ENCODE measurements at places on chromosomes 2 and 18.

DNA sequence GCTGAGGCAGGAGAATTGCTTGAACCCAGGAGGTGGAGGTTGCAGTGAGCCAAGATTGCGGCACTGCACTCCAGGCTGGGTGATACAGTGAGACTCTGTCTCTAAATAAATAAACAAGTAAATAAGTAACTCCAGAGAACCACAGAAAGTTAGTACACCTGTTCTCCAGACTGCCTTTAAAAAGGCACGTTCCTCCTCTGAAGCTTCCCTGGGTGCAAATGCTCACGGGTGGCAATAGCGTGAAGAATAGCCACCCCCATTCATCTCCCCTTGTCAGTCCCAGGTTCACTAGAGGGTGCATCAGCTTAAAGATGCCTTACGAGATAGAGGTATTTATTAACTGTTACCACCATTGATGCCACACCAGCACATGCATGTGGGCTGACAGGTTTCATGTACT is 64.3 kb upstream of the RTN4 start:
- DNase-seq = no peak

DNA sequence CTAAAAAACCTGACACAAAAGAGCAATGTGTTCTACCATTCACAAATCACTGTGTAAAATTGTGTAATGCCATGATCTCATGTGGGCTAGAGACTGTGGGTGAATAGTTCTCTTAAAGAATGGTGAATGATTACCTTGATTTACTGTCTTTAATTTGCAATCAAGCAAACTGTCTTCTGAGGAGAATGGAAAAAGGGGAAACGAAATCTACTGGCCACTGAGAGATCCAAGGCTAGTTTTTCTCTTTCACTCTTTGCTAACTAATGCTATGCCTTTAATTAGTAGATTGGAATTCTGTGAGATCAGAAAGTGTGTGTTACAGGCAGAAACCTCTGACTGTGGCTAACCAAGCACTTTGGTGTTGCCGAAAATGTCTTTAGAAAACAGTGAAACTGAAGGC is 422.7 kb downstream of the TGIF1 start:
- DNase-seq = no peak

DNA sequence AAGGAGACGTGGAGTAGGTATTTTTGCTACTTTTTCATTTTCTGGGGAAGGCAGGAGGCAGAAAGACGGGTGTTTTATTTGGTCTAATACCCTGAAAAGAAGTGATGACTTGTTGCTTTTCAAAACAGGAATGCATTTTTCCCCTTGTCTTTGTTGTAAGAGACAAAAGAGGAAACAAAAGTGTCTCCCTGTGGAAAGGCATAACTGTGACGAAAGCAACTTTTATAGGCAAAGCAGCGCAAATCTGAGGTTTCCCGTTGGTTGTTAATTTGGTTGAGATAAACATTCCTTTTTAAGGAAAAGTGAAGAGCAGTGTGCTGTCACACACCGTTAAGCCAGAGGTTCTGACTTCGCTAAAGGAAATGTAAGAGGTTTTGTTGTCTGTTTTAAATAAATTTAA is 3.4 kb downstream of the FZD7 start:
- no peak for DNase-seq

DNA sequence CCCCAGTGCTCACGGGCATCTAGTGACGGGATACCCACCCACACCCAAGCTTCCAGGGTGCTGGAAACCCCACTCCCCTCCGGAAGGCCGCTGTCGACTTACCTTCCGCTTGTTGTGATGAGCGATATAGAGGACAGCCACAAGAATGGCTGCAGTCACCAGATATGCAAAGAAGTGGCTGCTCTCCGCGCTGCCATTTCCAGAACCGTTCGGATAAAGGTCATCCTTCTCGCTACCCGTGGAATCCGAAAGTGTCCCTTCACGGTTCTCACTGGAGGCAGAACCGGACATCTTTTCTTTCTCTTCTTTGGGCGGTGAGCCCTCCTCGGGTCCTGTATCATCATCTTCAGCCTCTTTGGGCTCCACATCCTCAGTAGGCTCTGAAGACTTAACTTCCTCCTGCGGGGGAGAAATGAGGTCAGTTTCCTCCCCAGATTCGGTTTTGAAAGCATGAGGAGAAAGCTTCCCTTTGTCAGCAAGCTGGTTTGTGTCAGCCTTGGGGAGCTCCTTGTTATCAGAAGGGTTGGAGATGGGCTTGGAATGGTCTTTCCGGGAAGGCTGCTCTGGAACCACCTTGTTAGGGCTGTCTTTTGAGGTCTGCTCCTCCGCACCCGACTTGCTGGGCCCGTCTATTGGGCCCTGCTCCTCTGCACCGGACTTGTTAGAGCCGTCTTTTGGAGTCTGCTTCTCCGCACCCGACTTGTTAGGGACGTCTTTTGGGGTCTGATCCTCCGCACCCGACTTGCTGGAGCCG is 1.2 kb downstream of the TGOLN2 start:
- no peak for DNase-seq

DNA sequence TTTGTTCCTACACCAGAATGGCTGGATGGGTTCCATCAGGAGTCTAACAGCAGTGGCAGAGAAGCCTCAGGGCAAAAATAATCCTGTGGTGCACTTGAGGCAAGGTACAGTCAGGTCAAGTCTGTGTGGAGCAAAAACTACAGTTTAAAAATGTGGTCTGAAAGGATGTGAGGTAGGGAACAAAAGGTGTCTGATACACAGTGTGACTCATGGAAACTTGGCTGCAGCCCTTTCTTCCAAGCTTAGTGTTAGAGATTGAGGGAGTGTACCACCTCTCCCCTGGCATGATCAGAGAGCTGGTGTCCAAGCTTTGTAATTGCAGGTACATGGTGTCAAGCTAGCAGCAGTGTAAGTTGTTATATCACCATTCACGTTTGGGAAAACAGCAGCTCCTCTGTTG is 8.9 kb downstream of the ANKAR start:
- no peak for DNase-seq

DNA sequence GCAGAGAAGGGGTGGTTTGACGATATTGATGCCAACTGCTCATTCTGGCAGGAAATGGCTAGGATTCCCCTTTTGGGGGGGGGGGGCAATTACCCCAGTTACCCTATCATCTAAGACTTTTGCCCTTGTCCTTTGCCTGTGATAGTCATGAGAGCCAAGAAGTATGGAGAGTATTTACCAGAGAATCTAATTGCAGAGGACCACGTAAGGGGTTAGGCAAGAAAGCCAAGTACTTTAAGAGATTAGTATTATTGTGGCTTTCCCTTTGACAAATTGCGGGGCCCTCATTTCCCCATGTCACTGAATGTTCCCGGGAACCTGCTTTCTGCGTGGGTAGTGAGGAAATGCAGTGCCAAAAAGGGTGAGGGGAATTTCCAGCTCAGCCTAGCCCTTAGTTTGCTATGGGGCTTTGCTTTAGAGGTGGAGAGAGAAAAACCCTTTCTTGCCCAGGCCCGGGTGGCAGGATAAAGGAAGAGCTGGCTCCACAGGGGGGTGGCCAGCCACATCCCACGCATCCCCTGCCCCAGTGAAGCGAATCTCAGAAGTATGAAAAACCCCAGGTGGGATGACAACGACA is 1.5 kb downstream of the AQP4 start:
- DNase-seq = no peak

- DNase-seq = no peak
Observed at GRCh38 chr2:188524519-188525113, 232.9 kb downstream of the GULP1 start.

All from stimulated activated CD8-positive, alpha-beta memory T cell treated with anti-CD3 and anti-CD28 coated beads, Interleukin-4, amount 100 ng/mL, for 4 hours (primary cell).